ENCODE measurements at places on chromosomes 5 and 9.
A peak's percentile ranks its signal among the peaks of the same experiment; 100 is the strongest.

GRCh38 chr5:125199968-125200865 lies 453.8 kb upstream of the ZNF608 start:
- DNase-seq, result peak; percentile 5

DNA sequence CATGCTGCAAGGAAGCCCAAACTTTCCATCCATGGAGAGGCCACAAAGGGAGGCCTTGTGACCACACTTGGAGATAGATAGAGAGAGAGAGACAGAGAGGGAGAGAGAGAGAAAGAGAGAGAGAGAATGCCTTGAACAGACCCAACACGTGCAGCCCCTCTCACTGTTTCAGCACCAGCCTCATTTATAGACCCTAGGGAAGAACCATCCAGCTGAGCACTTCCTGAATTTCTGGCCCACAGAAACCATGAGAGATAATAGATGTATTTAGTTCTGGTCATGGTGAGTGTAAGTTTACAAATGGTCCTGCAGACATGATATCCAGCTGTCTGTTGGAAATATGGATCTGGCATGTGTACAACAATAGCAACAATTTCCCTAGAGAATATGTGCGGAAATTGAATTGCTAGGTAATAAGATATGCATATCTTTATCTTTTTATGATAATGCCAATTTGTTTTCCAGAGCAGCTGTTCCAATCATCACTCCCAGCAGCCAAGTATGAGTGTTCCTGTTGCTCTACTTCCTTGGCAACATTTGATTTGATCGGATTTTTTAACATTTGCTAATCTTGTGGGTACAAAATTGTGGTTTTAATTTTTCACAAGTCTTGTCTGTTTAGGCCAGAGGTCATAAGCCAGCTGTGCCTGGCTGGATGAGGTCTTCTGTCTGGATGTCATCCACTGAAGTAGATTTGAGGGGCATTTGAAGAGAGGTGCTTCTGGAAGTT lies 217.3 kb upstream of the IL12B start:
- DNase-seq, result no peak

DNA sequence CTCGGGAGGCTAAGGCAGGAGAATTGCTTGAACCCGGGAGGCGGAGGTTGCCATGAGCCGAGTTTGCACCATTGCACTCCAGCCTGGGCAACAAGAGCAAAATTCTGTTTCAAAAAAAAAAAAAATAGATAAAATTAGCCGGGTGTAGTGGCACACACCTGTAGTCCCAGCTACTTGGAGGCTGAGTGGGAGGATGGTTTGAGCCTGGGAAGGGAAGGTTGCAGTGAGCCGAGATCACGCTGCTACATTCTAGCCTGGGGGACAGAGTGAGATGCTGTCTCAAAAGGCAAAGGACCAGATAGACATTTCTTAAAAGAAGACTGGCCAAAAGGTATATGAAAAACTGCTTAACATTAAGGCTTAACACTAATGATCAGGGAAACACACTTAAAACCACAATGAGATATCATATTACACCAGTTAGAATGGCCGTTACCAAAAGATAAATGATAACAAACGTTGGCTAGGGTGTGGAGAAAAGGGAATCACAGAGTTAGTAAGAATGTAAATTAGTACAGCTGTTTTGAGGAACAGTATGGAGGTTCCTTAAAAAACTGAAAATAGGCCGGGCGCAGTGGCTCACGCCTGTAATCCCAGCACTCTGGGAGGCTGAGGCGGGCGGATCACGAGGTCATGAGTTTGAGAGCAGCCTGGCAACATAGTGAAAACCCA lies 10.1 kb upstream of the MARVELD2 start:
- no peak for DNase-seq

- DNase-seq, result no peak
Measured at GRCh38 chr5:132251220-132251725, 6.2 kb upstream of the PDLIM4 start.

GRCh38 chr9:77999231-77999631 lies 32.4 kb downstream of the GNAQ start:
- DNase-seq, result no peak

- DNase-seq, result no peak
Measured at GRCh38 chr9:15482146-15482545, 28.6 kb downstream of the PSIP1 start.

GRCh38 chr5:132825834-132826391 lies 4.5 kb downstream of the SHROOM1 start:
- no peak for DNase-seq

DNA sequence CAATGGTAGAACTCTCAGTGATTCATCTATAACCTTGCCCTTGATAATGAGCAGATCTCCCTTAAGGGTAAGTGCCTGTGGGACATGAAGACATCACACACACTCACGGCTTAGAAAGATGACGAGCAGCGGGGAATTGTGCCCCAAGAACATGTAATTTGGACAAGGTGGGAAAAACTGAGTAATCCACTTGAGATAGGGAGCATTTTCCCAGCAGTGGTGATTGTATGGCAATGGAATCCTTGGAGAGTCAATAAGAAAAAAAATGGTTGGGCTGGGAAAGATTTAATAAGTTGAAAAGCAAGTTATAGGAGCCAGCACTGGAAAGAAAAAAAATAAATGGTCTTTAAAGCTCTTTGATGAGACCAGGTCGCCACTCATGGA lies 193.1 kb downstream of the GLIS3 start:
- DNase-seq, result no peak

GRCh38 chr9:16425562-16426231 lies 444.8 kb downstream of the BNC2 start:
- DNase-seq, result no peak

- no peak for DNase-seq
Measured at GRCh38 chr5:180599981-180600553, 8.8 kb upstream of the SCGB3A1 start.

DNA sequence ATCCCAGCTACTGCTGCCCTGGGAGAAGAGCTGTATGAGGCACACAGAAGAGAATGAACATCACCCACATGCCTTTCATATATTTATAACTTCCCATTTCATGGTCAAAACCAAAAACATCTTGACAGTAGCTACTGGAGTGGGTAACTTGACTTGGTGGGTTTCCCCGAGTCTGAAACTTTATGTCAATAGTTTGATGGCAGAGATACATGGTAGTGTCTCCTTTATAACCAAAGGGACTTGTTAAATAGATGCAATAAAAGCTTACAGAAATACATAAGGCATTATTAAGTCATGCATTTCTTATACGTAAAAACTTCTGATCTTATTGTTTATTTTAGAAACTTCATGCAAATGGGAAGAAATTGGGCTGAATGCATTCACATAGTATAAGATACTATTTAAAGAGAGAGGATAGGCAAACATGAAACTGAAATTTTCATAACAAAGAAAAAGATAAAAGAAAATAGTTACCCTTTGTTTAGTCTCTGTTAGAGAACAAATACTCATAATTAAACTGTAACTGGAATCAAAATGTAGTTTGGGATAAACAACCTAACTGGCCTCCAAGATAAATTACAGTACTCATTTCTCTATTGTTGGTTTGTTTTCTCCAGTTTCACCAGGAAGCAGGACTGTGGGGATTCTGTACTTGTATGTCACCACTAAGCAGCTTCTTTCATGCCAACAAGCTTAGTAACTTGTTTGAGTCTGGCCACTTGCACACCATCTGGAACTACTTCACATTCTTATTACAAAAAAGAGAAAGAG lies 459.3 kb upstream of the MEF2C start:
- no peak for DNase-seq

DNA sequence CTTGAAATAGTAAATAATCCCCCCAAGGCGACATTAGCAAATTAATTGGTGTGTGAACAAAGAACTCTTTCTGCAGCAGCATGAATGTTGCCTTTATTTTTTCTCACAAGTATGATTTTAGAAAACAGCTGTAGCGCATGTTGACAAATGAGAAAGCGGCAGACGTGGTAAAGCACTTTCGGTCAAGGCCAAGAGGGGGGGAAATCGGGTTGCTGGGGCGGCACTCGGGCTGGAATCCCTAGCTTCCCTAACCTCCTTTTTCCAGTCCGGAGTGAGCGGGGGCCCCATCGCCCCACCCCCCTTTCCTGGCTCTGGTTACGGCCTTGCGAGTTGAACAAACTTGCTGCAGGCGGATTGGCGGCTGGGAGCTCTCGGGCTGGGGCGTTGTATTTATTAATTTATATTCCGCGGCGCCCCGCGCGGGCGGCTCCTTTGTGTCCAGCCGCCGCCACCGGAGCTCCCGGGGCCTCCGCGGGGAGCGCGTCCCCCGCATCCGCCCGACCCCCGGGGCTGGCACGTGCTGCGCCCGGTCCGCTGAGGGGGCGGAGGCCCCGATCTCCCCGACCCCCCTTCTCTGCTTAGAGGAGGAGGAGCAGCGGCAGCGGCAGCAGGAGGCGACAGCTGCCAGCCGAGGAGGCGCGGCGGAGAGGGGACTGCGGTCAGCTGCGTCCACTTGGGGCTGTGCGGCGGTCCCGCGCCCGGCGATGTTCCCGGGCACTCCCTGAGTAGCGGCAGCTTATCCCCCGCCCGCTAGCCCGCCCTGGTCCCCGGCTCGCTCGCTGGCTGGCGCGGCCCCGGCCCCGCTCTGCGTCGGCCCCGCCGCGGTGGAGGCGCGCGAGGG lies at the start of gene RHOBTB3:
TSS of gene RHOBTB3 (plus strand) at position 607 of the 841 bp plus-strand sequence. CDS start 347 bp downstream, outside the sequence.
- DNase-seq, result peak; percentile 88

- no peak for DNase-seq
Measured at GRCh38 chr5:68344447-68345111, 129.0 kb downstream of the PIK3R1 start.

Data from NCI-H774 (cell line).